ENCODE measurements at places on chromosomes 12 and 14.
A peak's percentile ranks its signal among the peaks of the same experiment; 100 is the strongest.

DNA sequence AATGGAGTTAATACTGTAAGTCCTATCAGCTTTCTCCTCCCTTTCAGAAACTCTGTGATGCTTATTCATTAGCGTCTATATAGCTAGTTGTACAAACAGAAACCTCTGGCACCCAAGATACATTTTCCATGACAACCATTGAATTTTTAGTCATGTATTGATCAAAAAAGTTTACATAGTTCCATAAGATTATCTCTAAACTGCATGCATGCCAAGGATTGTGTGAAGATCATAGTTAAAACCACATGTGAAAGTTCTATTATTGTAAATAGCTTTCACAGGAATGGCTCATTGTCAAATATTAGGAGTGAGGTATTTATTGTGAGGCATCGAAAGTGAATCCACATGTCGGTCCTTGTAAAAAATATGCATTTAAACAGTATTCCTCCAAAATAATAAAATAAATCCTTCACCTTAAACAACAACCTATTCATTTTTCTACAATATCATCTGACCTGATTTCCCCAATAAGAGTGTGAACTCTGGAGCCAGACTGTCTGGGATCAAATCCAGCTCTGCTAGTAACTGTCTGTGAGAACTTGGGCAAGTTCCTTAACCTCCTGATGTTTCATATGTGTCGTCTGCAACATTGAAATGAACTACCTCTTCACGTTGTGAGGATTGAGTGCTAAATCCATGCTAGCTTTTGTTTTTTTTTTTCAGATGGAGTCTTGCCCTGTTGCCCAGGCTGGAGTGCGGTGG, 10.6 kb upstream of the CDKL1 start:
- no peak for DNase-seq

GRCh38 chr14:79548836-79549235, 662.5 kb downstream of the DIO2 start:
- DNase-seq, result no peak

DNA sequence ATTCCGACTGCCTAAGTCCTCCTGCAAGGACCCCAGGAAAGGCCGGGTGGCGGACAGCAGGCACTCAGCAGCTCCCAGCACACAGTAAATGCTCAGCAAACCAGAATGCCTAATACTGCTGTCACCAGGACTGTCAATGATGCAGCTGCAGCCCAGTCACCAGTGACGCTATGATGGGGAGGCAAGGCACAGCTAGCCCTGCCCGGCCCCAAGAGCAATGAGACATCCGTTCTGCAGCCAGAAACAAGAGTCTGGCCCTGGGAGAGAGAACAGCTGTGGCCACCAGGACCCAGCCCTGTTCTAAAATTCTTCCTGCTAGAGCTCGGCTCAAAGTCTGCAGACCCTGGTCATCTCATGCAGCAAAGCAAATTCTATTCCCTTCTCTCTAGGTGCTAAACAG, 69.8 kb downstream of the NCOR2 start:
- no peak for DNase-seq

DNA sequence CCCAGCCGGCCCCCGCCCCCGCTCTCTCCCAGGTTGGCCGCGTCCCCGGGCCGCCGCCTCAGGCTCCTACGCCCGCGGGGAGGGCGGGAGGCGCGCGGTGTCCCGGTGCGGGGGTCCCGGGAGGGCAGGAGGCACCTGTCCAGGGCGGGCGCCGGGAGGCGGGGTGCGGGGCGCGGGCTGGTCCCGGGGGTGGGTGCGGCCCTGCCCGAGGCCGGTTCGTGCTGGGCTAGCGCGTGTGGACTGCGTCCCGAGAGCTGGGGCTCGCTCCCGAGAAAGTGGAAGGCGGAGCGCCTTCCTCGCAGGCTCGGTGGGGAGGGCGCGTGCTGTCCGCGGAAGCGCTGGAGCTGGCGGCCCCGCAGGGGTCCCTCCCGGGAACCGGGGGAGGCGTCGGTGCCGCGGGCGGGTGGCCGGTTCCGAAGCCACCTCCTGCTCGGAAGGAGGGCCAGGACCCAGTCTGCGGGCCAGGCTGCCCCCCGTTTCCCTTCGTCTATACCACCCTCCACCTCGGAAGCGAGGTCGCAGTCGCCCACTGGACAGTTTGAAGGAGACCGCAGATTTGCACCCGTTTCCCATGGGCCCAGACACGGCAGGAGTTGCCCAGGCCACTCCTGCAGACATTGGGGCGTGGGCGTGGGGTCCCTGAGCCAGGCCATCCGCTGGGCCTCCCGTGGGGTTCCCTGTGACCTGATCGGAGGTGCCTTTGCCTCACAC, 636 bp downstream of the ZFYVE21 start:
- no peak for DNase-seq

GRCh38 chr14:68466491-68466977, 326.3 kb downstream of the ZFP36L1 start:
- DNase-seq, result no peak

- DNase-seq, result peak; percentile 46
Measured at GRCh38 chr12:15629108-15629507, 160.1 kb downstream of the EPS8 start.

DNA sequence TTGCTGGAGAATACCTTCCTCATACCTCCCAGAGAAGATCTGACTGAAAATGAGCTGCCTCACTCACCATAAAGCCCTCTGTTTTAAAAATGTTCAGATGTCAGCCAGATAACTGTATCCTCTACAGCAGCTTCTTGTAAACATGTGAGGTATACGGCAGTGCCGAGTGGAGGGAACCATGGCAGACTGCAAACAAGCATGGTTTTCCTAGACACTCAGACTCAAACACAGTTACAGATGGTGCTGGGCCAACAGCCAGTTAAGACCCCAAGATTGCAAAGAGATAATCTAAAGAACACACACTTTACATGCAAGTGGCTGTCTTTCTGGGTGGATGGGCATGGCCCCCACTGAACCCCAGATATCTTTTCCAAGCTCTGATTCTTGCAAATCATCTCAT, 16.6 kb upstream of the CCDC177 start:
- no peak for DNase-seq

DNA sequence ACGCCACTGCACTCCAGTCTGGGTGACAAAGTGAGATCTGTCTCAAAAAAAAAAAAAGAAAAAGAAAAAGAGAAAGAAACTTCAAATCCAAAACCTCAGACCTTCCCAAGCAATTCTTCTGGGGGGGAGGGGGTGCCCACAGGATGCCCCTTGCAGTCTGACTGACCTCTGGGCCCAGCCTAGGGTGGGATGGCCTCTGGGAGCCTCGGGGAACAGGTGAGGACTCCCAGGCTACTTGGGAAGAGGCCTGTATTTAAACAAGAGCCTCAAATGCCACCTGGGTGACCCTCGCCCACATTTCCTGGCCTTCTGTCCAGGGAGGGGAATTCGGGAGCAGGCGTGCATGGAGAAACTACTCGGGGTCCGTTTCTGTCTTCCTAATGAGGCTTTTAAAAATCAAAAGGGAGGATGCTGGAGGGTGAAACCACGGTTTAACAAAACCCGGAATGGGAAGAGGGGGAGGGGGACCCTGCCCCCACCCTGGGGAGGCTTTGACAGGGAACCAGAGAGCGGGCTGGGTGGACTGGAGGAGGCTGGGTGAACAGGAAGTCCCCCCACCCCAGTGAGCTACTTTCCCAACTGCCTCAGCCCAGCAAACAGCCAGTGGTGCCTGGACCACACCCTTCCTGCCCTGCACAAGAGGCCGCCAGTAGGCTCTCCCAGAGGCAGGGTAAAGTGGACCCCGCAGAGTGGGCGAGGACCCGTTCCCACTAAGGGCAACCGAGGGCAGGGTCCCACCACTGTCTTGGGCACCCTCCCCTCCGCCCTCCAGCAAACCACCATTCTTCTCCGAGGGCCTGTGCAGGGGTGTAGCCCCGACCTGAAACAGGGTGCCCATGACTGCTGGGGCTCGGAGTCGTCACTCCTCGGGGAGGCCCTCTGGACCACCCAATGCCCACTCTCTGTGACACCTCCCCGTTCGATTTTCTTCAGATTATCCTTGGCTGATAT, 1.5 kb upstream of the FBRSL1 start:
- DNase-seq, result no peak

GRCh38 chr12:67541625-67541991, 106.9 kb upstream of the DYRK2 start:
- DNase-seq, result no peak

DNA sequence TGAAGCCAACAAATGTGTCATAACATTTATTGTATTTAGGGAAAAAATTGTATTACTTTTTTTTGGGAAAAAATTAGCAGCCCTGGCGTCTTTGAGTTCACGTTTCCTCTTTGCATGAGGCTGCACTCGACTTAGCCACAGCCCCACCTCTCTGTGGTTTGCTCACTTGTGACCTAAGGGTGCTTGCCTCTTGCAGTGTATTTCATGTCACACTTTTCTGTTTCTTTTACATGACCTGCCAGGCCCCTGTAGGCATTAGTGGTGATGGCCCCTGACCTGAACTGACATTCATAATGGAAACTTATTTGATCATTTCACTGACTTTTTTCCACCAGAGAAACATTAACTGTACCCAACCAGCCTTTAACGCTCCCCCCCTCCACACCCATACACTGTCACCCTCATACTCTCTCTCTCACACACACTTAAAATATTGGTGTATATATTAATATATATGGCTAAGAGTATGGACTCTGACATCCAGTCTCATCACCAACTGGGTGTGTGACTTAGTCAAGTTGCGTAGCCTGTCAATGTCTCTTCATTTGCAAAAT, 122.9 kb downstream of the PRKCH start:
- DNase-seq, result no peak

DNA sequence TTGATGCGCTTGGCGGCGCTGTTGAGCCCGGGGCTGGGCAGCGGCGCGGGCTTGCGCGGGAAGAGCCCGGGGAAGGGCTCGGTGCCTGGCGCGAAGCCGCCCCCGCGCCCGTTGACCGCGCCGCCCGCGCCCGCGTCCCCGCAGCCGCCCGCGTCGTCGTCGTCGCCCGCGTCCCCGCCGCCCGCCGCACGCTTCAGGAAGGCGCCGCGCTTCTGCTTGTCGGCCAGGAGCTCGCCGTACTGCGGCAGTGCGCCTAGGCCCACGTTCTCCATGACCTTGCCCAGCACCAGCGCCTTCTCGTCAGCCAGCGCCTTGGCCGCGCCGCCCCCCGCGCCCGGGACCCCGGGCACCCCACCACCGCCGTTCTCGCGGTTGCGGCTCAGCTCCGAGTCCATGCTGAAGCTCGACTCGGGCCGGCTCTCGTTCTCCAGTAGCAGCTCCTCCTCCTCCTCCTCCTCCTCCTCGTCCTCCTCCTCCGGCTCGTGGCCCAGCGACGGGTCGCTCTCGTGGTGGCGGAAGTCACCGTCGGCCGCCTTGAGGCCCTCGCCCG, 97.2 kb downstream of the BCL11B start:
- no peak for DNase-seq

- DNase-seq, result no peak
Measured at GRCh38 chr12:124592481-124593160, 25.2 kb upstream of the NCOR2 start.

DNA sequence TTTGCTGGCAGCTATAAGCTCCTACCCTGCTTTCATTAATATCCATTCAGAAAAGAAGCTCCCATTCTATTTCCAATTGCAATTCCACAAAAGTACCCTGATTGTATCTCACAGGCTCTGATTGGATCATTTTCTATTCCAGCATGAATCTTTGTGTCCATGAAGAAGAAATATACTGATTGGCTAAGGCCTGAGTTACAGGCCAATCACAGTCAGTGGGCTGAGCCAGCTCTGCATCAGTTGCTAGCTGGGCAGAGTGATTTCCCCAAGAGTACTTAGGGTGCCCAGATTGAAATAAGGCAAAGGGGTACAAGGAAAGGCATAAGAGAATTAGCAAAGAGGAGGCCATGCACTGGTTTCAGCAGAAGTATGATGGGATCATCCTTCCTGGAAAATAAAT, 14.4 kb downstream of the ART4 start:
- peak; percentile 12 for DNase-seq

GRCh38 chr14:90235179-90235976, 21.0 kb upstream of the PSMC1 start:
- no peak for DNase-seq

DNA sequence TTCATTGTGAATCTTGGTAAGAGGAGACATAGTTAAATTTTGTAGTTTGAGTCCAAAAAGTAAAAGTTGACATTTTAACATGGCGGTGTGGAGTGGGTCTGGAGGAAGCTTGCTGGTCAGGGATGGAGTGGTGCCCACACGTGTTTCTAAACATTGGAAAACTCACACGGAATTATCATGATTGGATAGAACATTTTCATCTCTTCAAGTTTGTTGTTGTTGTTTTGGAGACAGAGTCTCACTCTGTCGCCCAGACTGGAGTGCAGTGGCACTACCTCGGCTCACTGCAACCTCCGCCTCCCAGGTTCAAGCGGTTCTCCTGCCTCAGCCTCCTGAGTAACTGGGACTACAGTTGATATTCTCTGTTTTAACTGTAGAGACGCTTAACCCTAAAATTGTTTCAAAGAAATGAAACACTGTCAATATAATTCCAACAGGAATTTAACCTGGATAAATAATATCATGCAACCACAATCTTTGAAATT, 502 bp upstream of the MBIP start:
- DNase-seq, result no peak

GRCh38 chr12:39581592-39581991, 38.0 kb downstream of the ABCD2 start:
- DNase-seq, result no peak

- no peak for DNase-seq
Measured at GRCh38 chr12:94186278-94187241, 38.2 kb downstream of the PLXNC1 start.

GRCh38 chr14:102922490-102923200, at the start of gene AMN:
TSS of gene AMN (plus strand) at chr14:102922663. CDS start at chr14:102922689, 26 bp downstream.
- DNase-seq, result no peak

DNA sequence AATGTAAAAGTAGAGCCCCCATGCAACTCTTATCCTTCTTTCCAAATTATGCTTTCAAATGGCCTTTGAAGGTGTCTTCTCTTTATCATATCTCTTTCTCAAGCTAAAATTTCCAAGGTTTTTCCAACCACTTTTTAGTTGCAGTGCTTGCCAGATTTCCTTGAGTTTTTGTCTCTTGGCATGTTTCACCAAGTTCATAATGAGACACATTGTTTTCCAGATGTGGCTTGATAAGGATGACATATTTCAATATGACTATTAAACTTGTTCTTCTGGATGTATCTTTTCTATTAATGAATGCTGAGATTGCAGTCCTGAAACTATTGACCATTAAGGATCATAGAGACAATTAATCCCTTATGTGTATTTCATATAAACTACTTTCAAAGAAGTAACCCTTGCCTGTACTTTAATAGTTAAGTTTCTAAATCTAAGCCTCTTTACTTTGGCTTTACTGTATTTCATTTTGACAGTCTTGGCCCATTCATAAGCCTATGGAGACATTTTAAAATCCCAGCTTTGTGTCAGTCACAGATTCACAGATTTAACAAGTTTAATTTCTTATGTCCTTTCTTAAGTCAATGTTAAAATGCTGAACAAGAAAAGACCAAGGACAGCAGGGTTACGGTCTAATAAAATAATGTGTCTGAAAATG, 151.5 kb downstream of the LRFN5 start:
- no peak for DNase-seq
